Activated CD4-positive, alpha-beta T cell treated with anti-CD3 and anti-CD28 coated beads, Interleukin-2, amount 50 U/mL, for 16 hours (primary cell): ENCODE measurements at places on chromosomes 4 and X.

GRCh38 chr4:48141048-48141447 is 7.0 kb upstream of the TXK start:
- DNase-seq, result peak; percentile 54

DNA sequence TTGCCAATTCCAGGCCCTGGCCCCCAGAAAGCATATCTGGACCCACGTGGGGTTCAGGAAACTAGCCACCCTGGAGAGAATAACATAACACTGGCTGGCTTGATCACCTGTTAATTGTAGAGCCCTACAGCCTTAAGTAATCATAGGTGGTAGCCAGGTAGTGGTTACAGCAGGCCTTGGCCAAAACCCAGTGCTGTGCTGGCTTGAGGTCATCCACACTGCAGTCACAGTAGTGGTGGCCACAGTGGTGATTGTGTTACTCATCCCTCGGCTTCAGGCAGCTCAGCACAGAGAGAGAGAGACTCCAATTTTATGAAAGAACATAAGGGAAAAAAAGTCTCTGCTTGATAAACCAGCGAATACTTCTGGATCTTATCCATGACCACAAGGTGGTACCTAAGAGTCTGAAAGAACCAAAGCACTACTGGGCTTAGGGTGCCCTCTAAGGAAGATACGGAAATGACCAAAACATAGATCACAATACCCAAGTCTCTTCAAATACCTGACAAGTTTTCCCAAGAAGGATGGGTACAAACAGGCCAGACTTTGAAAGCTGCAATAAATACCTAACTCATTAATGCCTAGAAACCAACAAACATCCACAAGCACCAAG is 46.6 kb upstream of the CDX4 start:
- no peak for DNase-seq

- no peak for DNase-seq
These were observed 250.3 kb upstream of the FAM47A start for GRCh38 chrX:34382416-34382815.

DNA sequence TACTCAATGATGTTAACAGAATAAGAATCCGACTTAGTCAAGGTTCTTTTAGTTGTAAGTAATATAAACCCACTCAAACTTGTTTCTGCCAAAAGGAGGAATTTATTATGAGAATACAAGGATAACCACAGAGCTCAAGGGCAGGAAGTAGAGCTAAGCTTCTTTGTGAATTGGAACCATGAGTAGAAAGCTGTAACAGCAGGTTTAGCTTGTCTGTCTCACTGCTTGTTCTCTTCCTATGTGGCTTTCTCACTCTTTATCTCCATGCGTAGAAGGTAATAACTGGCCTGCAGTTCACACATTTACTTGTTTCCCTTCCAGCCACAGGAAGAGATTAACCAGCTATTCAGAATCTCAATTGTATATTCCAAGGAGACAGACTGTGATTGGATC is 378.3 kb downstream of the PPP1R2C start:
- DNase-seq, result no peak

DNA sequence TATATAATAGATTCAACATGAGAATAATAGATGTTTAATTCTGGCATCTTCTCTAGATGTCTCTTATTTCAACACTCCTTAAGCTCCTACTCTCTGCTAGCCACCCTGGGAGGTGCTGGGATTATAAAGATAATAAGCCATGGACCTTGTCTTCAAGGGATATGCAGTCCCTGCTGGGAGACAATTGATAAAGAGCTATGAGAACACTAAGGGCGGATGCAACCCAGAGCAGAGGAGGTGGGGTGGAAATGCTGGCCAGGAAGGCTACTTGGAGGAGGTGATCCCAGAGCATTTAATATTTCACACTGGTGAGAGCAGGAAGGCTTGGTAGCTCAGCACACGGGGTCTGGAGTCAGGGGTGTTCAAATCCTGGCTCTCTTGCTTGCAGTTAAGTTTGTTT is 18.3 kb upstream of the PGRMC2 start:
- no peak for DNase-seq

DNA sequence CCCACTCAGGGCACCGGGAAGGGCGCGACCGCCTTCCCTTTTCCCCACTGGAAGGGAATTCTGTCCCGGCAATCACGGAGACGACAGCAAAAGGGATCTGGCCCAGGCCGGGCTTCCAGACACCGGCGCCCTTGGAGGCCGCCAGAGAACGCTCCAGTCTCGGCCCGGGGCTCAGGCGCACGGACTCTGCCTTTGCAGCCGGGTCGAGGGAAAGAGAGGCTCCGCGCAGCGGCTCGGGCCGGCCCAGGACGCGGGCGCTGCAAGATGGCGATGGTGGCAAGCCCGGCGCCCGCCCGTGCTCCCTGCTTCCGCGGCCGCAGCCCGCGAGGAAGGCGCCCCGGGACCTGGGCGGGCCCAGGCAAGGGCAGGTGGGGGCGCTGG is 1.1 kb downstream of the CTBP1 start:
- no peak for DNase-seq

DNA sequence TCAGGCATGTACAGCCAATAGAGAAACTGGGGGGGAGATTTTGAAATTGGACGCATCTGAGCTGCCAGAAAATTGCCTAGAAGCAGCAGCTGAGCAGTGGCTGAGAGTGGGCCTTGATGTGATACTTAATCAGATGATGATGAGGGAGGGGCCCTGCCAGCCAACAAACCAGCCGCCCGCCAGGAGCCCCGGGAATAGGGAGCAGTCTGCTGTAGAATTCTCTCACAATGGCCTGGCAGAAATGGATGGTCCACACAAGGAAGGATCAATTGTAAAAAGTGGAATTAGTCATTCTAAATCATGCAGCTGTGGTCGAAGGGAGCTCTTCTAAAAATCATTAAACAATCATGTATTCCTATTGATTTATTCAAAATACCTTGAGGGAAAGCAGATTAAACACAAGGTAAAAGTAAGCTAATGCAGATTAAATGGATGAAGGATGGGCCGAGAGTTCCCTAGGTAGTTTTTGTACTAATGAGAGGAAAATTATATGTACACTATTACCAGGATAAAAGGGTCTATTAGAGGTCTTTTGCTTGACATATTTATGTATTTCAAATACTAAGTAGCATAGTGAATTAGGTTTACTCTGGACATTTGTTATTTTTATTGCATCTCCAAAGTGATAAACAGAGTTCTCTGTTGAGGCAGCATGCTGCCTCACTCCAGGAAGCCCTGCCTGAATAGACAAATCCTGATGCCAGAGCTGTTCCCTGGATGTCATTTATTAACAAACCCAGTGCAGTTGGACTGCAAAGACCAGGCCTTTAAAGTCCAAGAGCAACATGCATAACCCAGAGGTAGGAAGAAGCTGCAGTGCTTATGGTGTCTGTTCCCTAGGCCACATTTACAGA is 91.3 kb downstream of the NKX6-1 start:
- DNase-seq, result no peak

GRCh38 chrX:8955511-8955910 is 78.4 kb downstream of the FAM9B start:
- no peak for DNase-seq

- DNase-seq, result peak; percentile 97
These were observed 5.6 kb downstream of the FLNA start for GRCh38 chrX:154368630-154369448.

- DNase-seq, result peak; percentile 29
These were observed 47.0 kb upstream of the MID1IP1 start for GRCh38 chrX:38754102-38754790.

DNA sequence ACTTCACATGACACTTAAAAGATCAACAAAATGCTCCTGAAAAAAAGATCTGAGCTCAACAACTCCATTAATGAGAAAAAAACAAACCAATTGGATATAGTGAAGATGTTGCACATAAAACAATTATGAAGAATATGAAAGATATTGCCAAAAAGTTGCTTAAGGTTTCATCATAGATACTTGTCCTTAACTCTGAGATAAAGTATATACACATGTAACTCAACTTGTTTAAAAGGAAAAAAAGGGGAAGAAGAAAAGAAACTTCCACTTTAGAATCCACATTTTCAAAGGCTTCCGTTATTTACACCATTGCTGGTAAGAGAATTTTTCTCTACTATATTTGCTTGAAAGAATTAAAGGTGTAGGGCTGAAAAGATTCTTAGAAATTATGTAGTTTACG is 2.7 kb downstream of the AFAP1 start:
- DNase-seq, result no peak

GRCh38 chr4:162838671-162839070 is 328.0 kb downstream of the NAF1 start:
- no peak for DNase-seq

GRCh38 chrX:103343105-103343504 is 13.1 kb downstream of the TCEAL7 start:
- peak; percentile 33 for DNase-seq

DNA sequence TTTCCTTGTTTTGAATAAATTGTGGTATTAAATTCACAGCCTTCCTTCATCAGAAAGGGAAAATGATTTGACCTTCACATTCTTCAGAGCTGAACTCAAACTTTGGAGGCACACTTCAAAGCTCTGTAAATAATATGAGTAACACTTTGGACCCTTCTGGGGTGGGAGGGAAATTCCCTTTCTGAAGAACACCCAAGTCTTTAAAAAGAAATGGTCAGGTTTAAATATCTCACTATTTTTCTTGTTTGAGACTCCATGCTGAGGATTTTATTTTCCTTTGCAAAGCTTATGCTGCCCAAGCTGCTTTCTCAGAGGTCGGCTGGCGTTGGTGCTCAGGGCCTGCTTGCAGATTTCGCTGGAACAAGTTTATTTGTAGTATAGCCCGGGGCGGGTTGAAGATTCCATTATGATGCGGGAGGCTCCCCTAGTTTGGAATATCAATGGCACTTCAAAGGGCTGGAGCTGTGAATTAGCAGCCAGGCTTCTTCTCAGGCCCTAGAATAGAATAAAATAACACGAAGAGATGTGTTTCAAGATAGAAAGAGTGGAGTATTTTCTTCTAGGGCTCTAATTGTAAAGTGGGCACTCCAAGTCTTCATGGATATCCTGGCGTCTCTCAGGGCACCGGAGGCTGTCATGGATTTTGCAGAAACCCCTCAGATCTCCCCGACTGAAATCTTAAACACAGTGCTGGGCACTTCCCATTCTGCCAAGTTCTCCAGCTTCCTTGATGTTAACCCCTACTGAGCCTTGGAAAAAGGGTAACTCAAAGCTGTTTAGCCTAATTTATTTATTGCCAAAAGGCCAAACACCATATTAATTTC is 315.6 kb downstream of the GPAT3 start:
- DNase-seq, result no peak

- DNase-seq, result peak; percentile 37
These were observed 141.5 kb downstream of the RPS6KA6 start for GRCh38 chrX:84046403-84046984.

- DNase-seq, result no peak
These were observed 105.8 kb downstream of the CHIC1 start for GRCh38 chrX:73668779-73669178.

DNA sequence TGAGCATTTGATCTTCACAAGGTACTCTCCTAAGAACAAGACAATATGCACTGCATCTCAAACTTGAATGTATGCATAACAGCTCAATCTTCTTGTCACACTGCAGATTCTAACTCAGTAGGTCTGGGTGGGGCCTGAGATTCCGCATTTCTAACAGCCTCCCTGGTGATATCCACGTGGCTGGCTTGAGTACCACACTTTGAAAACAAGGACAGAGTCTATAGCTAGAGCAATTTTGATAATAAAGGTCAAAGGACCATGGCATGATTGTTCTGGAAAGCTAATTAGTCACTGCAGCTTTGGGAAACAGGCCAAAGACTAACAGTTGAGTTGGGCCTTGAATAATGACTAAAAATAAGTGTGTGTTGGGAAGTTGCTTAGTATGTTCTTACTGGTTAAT is 213.3 kb downstream of the GBA3 start:
- no peak for DNase-seq

- no peak for DNase-seq
These were observed 123.1 kb downstream of the AFF1 start for GRCh38 chr4:87057835-87058355.

DNA sequence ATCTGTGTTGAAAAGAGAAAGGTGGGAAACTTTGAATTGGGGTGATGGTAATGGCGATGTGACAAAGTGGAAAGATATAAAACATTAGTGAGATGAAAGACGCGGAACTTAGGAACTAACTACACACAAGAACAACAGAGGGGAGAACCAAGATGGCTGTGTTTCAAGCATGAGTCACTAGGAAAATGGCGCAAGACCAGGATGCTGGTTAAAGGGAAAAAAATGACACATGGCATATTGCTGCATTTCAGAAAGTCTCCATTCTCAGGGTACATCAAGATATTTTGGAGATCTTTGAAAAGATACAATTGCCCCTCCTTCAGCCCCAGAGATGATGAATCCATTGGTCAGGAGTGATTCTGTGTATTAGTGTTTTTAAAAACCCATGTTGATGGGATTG is 164.4 kb downstream of the FBXO8 start:
- DNase-seq, result no peak

- no peak for DNase-seq
These were observed 41.9 kb downstream of the GPC3 start for GRCh38 chrX:133943507-133943906.
